ENCODE measurements at places on chromosomes 3 and 15. TPM values are rescaled to one million over a fixed set of nuclear protein-coding genes. Genes with fewer than 3 reads are reported as not detected.

DNA sequence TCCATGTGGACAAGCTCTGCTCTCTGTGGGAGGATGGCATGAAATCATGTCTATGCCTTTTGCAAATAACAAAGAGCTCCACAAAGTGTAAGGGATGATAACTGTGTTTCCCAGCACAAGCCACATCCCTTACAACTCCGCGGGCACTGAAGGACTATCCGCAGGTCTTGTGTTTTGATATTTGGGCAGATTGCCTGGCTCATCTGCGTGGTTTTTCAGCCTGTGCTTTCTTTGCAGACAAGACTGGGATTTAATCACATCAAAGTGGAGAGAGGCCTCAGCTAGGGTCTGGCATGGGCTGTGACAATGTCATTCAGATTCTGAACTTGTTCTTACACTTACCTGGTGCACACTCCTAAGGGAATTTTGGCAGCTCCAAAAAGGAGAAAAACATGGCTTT, 30.2 kb upstream of the CA12 start:
- no peak for DNase-seq

- no peak for DNase-seq
Observed at GRCh38 chr3:99950921-99951320, 133.3 kb downstream of the CMSS1 start.

DNA sequence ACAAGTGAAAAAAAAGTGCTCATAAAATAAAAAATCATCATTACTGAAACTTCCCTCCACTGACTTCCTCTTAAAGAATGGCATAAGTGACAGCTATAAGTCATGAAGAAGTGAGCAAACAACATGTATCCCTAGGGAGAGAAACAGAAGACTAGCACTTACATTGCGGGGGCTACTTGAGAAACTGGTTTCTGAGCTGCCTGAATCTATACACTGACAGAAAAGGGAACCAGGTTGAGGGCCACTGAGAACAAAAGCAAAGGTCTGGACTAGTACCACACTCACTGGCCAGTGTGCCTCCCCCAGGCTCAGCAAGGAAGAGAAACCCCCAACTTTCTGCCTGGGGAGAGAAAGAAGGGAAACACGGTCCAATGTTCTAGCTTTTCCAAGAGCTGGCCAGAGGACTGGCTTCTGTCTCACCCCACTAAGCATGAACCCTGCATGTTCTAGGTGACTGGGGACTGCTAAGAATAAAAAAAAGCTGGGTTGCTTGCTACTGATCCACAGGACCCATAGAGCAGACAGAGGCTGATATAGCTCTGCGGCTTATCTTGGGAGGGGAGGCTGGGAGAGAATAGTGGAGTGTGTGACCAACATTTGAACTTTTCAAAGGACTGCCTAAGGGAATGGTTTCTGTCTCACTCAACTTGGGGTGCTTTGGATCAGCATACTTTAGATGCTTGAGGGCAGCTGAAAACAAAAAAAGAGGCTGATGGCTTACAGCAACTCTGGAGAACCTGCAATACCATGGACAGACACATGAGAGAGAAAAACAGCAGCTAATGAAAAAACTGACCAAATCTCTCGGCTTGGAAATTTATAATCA, 8.1 kb downstream of the RAD18 start:
- no peak for DNase-seq

- DNase-seq = no peak
Observed at GRCh38 chr15:99507504-99508310, 58.1 kb upstream of the MEF2A start.

GRCh38 chr3:100740207-100740606, 30.9 kb downstream of the TFG start:
- no peak for DNase-seq

DNA sequence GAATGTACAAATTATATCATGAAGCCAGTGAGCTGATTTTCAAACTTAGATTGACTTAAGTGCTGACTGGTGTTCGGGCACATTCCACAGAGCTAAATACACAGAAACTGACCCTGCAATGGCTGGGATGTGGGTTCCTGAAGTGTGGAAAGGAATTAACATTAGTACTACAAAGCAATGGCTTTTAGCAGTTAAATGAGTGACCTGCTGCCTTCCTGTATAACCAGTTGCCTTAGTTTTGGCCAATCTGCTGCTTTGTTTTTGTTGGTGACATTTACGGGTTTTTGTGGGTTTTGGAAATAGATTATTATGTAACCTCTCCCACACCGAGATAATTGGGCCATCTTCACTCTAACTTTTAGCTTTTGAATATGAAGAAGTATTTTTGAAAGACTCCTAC, 2.4 kb upstream of the SKIC8 start:
- DNase-seq = no peak

DNA sequence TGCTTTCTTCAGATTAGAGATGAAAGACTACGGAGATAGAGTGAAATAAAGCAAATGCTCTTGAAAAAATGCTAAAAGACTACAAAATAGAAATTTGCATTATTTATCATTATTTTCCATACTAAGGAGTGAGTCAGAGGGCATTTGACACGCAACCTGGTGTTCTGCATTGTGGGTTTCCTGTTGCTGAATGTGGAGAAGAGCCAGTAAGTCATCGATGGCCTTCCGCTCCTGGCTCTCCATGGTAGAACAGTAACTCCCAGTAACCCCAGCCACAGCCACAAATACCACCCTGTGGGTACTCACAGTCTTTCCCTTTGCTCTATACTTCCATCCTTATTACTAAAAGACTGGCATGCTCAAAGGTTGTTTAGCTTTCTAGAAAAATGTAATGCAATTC, 61.5 kb downstream of the CGGBP1 start:
- no peak for DNase-seq

CERS3 gene
- total RNA-seq = not detected

CHRNA5 gene
- 0.35 TPM for total RNA-seq
